ENCODE measurements at places on chromosomes 13 and 19.
A peak's percentile ranks its signal among the peaks of the same experiment; 100 is the strongest.

DNA sequence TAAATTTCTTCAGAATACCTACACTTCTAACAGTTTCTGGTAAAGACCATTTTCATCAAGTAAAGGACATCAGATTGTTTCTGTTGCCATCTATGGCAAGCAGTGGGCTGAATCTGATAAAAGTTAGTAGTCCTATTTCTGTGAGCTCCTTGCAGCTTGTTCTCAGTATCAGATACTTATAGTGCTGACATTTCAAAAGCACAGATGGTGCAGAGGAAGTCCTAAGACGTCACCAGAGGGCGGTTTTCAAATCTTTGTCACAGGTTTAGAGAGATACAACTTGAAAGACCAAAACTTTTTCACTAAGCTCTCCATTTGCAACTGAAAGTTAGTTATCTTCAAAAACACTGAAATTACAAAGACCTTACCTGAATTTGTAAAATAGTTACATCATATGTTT is 719.8 kb downstream of the SLITRK1 start:
- DNase-seq = no peak

- peak; percentile 57 for DNase-seq
Measured at GRCh38 chr19:3324405-3324856, 42.0 kb upstream of the NFIC start.

DNA sequence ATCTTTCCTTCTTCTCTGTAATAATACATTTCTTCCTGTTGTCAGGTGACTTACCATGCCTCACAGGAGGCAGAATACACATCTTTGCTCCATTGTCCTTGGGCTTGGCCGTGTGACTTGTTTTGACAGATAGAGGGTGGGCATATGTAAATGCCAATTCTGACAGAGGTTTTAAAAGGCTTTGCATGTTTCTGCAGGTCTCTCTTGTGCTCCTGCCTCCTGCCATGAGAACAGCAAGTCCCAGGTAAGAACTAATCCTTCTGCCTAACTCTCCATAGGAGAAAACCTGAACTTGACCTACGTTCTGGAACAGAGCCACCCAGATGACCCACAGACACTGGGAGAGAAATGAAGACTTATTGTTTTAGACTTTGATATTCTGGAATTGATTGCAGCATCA is 88.7 kb upstream of the TNFSF11 start:
- DNase-seq = no peak

DNA sequence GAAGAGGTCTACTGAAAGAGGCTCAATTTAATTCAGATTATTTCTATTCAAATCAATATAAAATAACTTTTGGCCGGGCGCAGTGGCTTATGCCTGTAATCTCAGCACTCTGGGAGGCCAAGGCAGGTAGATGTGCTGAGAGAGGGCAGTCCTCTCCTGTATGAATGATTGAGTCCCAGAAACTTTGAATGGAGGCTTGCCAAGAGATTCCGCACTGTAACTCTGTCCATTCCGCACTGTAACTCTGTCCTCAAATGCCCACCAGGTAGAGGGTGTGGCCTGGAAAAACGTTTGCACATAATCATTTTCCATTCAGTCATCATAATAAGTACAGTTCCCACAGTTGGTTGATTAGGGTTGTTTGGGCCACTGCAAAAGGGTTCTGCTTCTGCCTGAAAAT is 274.7 kb upstream of the SOX21 start:
- no peak for DNase-seq

DNA sequence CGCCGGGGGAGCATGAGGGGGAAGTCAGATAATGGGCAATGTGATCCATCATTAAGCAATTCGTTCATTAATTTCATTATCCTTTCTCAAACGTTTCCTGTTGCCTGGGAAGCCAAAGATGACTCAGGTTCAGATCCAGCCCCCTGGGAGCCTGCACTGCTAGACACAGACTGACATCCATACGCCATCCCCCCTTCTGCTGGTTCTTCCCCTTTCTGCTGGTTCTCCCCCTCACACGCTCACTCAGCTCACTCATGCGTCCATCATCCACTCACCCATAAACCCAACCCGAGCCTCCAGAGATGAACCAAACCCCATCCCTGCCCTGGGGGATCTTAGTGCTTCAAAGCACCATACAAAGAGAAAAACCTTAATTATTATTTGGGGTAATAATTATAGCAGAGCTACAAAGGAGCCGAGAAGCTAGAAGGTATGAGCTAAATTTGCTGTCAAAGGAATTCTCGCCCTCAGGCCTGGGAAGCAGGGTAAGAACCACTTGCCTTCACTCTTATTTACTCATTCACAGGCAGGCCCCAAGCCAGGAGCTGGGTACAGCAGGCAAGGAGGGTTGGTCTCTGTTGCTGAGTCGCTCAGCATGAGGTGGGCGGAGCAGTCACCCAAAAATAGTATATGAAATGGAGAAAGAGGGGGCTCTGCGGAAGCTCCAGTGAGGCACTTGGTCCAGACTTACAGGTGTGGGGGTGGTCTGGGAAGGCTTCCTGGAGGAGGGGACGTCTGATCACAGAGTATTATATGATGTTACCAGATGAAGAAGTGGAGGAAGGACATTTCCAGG is 7.0 kb upstream of the ZNF444 start:
- DNase-seq = peak; percentile 56

GRCh38 chr19:42291435-42291810 is 10.5 kb upstream of the PRR19 start:
- no peak for DNase-seq

DNA sequence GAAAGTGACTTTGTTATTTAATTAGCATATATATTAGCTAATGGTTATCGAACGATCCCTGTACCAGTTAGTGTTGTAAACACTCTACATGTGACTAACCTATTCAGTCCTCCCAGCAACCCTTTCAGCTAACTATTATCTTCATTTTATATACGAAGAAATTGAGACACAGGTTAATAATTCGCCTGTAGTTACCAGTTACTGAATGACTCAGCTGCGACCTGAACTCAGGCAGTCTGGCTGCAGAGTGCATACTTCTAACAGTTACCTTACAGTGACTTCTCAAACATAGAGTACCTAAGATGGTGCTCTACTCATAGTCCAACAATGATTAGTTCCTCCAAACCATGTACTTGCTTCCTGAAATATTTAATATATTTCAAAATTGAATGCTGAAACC is 117.7 kb downstream of the FNDC3A start:
- DNase-seq = no peak

GRCh38 chr19:50639121-50640112 is at the start of gene SYT3:
Gene SYT3 (minus strand): TSS chr19:50639881. CDS start chr19:50637411, 2,470 bp downstream.
- DNase-seq = peak; percentile 5

GRCh38 chr19:39110263-39110967 is 15.2 kb upstream of the PAK4 start:
- peak; percentile 55 for DNase-seq

- no peak for DNase-seq
Measured at GRCh38 chr19:18350490-18350889, 10.1 kb downstream of the PGPEP1 start.

GRCh38 chr13:70353096-70353495 is 244.8 kb upstream of the KLHL1 start:
- DNase-seq = no peak

DNA sequence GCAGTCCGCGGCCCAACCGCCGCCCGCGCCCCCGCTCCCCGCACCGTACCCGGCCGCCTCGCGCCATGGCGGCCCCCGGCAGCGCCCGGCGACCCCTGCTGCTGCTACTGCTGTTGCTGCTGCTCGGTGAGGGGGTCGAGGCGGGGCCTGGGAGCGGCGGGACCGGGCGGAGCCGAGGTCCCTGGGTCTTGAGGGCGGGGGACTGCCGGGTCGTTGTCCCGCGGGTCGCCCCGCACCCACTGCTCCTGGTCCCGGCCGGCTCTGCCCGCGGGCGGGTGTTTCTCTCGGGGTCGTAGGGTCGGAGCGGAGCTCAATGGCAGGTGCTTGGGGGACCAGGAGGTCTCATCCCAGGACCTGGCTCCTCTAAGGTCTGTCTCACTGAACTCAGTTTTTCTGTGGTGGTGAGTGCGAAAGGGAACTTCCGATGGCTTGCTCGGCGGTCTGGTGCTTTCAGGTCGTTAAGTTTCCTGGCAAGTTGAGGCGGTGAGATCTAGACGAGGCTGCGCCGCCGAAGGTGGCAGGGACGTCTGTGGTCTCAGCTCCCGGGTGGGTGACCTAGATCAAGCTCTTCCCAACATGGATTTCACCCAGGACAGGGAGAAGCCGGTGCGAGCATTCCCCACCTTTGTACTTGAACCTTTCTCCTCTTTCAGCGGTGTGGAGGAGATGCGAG is 467 bp downstream of the LAMP1 start:
- DNase-seq = peak; percentile 79

- no peak for DNase-seq
Measured at GRCh38 chr13:30179597-30180276, 127.6 kb downstream of the KATNAL1 start.

DNA sequence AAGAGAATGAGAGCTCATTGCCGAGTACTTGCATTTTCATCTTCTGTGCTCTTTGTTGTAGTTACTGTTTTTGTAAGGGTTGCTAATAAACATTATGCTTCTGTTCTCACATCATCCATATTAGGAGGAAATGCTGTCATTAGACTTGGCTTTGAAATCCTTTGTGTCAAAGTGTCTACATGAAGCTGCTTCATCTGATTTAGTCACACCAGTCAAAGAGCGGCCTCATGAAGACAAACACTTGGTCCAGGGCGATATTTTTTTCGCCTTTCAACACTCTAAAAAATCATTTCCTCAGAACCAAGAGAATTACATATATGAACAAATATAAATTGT is 105.0 kb downstream of the SPRY2 start:
- DNase-seq = peak; percentile 7

- DNase-seq = no peak
Measured at GRCh38 chr13:87677043-87677495, 5.9 kb downstream of the SLITRK5 start.

GRCh38 chr13:55439450-55439849 is 1701.3 kb upstream of the PRR20A start:
- no peak for DNase-seq

- DNase-seq = no peak
Measured at GRCh38 chr13:109706015-109706715, 80.2 kb downstream of the IRS2 start.

DNA sequence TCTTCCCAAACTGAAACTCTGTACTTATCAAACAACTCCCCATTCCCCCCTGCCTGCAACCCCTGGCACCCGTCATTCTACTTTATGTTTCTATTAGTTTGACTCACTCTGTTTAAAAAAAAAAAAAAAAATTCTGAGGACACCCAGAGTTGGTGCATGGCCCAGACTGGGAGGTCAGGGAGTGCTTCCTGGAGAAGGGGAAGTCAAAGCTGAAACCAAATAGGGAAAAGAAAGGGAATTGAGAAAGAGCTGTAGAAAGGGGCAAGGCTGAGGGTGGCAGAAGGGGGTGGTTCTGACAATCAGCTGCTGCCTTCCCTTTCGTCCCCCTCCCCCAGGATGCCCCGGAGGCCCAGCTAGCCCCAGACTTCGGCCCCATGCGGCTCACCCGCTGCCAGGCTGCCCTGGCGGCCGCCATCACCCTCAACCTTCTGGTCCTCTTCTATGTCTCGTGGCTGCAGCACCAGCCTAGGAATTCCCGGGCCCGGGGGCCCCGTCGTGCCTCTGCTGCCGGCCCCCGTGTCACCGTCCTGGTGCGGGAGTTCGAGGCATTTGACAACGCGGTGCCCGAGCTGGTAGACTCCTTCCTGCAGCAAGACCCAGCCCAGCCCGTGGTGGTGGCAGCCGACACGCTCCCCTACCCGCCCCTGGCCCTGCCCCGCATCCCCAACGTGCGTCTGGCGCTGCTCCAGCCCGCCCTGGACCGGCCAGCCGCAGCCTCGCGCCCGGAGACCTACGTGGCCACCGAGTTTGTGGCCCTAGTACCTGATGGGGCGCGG is 9.0 kb upstream of the STRN4 start:
- no peak for DNase-seq

GRCh38 chr13:20161951-20162300 is 1.1 kb upstream of the GJA3 start:
- no peak for DNase-seq

DNA sequence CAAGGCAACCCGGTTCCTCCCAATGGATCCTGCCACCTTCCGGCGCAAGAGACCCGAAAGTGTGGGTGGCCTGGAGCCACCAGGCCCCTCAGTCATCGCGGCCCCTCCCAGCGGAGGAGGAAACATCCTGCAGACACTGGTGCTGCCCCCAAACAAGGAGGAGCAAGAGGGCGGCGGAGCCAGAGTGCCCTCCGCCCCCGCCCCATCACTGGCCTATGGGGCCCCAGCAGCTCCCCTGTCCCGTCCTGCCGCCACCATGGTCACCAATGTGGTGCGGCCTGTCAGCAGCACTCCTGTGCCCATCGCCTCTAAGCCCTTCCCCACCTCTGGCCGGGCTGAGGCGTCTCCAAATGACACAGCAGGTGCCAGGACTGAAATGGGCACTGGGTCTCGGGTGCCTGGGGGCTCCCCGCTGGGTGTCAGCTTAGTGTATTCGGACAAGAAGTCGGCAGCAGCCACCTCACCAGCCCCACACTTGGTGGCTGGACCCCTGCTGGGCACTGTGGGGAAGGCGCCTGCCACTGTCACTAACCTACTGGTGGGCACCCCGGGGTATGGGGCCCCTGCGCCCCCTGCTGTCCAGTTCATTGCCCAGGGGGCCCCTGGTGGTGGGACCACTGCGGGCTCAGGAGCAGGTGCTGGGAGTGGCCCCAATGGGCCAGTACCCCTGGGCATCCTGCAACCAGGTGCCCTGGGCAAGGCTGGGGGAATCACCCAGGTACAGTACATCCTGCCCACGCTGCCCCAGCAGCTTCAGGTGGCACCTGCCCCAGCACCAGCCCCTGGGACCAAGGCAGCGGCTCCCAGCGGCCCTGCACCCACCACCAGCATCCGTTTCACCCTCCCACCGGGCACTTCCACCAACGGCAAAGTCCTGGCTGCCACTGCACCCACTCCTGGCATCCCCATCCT is 11.2 kb upstream of the PRR19 start:
- DNase-seq = peak; percentile 70

GRCh38 chr19:1269478-1270212 is 513 bp downstream of the CIRBP start:
- DNase-seq = peak; percentile 92

- peak; percentile 1 for DNase-seq
Measured at GRCh38 chr19:36719687-36720556, 32.5 kb downstream of the ZNF567 start.

DNA sequence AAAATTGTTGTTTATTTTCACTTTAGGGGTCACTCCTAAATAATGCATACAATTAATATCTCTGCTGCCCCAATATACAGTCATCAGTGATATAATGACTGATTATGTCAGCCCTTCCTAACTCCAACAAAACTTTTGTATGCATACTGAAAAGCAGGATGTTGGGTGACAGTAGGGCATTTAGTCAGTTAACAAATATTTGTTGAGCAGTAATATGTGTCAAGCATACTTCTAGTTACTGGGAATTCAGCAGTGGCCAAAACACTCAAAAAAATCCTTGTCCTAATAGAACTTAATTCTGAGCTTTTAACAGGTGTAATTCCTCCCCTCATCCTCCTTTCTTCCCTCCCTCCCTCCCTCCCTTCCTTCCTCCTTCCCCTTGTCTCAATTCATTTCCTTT is 560.7 kb upstream of the KLHL1 start:
- no peak for DNase-seq

- DNase-seq = no peak
Measured at GRCh38 chr13:99792079-99792921, 179.3 kb downstream of the ZIC5 start.
